Right lobe of liver (tissue), 6 donors: ENCODE measurements at places on chromosomes 1 and 21. TPM values are rescaled to one million over a fixed set of nuclear protein-coding genes. Genes with fewer than 3 reads are reported as not detected.
A peak's percentile ranks its signal among the peaks of the same experiment; 100 is the strongest.

C1orf52 gene
- 6.4 TPM for total RNA-seq

DNA sequence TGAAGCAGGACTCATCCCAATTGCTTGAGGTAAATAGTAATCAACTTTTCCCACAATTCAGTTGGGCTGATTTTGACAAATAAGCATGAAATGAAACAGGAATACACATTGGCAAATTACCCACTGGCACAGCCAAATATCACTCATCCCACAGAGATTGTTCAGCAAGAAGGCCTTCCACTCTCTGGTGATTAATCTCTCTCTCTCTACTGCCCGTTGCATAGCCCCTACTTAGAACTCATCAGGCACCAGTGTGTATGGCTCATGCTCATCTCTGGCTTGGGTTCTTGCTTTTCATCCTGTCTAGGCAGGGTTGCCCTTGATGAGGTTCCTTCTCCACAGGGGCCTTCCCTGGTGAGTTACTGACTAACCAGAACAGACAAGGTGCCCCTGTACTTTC is 1.1 kb downstream of the BSDC1 start:
- no peak for DNase-seq

DNA sequence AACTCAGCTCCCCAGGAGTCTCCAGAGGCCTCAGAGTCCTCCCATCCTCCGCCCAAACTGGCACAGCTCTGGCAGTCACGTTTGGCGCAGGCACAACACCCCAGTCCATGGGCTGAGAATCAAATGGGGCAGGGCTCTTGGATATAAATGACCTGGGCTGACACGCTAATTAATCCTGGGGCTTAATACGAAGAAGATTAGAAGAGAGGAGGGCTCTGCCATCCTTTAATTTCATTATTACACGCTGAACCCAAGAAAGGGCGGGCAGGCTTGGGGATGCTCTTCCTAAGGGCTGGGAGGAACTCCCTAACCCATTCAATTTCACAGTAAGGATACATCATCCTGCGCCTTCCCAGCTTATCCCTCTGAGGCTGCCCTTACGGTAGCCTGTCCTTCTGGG is 2.4 kb downstream of the GRIK3 start:
- DNase-seq, result no peak

- no peak for DNase-seq
Observed at GRCh38 chr1:28751315-28752060, 14.7 kb downstream of the YTHDF2 start.

DNA sequence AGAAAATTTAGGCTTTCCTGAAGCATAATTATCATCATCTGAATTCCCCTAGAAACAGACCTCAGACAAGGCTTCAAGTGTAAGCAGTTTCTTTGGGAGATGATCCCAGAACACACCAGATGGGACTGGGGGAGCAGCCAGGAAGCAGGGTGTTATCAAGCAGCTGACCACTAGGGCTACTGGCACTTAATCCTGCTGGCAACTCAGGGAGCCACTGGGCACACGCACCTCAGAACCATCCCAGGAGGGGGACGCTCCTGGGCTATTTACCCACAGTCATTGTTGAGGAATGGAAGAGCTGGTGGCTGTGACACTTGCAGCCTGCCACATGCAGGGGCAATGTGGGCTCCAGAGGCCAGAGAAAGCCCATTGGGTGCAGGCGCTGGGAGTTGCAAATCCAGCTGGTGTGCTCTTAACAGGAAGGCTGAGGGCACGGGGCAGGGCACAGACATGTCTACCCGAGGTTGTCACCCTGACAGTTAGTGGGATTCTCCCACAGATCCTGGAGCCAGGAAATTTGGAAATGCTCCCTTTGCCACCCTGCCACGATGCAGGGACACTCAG is 15.1 kb upstream of the IL22RA1 start:
- no peak for DNase-seq

LYPD8 gene
- not detected for total RNA-seq

- DNase-seq, result no peak
Observed at GRCh38 chr1:19222979-19223824, 13.1 kb upstream of the UBR4 start.

DNA sequence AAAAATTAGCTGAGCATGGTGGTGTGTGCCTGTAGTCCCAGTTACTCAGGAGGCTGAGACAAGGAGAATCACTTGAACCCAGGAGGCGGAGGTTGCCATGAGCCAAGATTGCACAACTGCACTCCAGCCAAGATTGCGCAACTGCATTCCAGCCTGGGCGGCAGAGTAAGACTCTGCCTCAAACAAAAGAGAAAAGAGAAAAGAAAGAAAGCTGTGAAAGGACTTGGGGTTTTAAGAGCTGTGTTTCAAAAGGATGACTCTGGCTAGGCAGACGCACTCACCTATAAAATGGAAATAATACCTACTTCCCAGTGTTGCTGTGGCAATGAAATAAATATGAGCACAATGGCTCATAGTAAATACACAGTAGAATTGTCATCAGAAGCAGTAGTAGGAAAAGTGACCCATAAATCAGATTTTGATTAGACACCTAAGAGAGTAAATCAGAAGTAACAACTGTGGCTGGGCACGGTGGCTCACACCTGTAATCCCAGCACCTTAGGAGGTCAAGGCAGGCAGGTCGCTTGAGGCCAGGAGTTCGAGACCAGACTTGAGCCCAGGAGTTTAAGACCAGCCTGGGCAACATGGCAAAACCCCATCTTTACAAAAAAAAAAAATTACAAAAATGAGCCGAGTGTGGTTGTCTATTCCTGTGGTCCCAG is 45.9 kb upstream of the PUM1 start:
- DNase-seq, result peak; percentile 83

DNA sequence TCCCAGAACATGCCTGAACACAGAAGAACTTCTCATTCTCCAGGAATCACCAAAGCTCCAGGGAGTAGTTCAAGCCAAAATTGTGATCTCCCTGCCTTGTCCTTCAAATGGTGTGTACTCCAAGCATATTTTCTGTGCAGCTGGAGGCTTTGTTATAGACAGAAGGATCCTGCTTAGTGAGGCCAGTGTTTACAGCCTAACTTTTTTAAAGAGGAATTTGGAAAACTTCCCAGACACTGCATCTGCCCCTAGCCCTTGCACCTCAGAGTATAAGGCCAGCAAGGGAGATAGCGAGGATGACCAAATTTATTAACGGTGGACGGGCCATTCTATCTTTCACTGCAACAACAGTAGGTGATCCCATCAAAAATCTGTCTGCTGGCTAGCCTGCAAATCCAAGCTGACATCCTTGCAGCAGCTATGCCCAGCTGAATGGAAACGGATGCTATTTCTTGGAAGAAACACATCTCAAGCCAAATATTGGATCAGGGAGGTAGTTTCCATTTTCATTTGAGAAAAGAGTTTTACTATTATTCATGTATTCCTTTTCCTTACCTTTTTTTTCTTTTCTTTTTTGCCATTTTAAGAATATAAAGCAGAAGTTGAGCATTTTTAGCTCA is 249.8 kb downstream of the USH2A start:
- no peak for DNase-seq

MMEL1 gene
- 1.2 TPM for total RNA-seq

- no peak for DNase-seq
Observed at GRCh38 chr1:212819726-212820125, 27.7 kb downstream of the SPATA45 start.

DNA sequence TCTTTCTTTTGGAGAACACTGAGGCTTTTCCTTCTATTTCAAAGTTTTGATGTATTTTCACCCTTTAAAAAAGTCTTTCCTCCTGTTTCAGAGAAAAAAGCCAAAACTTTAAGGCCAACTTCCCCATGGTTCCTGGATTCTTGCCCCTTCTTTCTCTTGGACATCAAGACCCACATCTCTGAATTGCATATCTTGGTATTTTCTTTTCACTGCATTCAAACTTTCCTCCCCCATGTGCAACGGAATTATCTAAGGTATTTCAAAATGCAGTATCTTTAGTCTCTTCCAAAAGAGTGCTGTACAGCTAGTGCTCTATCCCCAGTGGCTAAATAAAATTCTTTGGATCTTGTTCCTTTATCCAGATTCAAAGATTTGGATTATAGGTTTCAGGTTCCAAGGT is 81.1 kb upstream of the TSPAN2 start:
- no peak for DNase-seq

DNA sequence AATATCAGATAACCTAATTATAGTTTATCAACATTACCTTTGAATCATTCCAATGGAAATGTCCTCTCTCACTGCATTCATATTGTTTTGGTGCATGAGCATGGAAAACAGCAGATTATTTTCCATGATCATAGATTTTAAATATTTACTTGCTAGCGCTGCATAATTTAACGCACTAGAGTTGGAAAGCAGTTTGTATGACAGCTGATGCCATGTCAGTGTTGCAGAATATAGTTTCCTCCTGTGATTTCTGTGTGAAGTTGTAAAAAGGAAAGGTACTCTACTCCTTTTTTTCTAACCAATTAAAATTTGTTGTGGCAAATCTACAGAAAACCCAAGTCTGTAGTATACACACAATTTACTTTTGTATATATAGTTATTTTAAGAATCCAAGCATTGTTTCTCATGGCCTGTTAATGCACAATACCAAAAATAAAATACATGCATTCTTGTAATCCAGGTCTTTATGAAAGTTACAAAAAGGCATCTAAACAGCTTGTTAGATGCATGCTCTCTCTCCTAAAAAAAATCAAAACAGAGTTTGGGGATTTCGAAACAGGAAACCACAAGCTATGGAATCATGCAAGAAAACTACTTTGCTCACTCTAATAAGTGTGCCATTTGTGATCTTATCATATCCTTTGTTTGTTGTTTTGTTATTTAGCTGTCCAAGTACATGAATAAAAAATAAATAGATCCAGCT is 1.9 kb upstream of the ATG4C start:
- DNase-seq, result no peak

S100A16 gene
- total RNA-seq, result 55.9 TPM

DNA sequence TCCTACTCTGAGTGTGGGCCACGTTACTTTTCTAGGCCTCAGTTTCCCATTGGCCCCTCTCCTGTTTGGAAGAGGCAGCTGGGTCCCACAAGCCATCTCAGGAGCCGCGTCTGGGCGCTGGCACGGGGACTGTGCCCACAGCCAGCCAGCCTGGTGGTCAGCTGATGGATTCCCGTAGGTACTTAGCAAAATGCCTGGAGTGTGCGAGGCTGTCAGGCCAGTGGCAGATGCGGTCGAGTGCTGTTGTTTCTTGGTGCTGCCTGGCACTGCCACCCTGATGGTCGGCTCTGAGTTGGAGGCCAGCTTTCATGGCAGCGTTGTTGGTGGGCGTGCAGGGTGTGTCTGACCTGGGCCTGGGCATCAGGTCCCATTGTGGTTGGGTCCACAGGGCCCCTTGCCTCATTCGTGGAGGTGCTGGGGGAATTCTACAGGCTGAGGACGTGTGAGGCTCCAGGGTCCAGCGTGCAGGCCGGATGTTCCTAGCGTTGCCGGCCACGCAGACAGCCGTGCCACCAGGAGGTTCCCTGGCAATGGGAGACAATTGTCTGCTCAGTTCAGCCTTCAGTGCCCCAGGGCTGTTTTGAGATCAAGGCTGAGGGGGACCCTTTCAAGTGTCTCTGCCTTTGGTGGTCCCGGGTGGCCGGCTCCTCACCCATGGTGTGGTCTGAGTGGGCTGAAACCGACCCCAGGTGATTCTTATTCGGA is 20.9 kb downstream of the SKI start:
- no peak for DNase-seq

- no peak for DNase-seq
Observed at GRCh38 chr1:58833166-58833565, 49.3 kb upstream of the JUN start.

DNA sequence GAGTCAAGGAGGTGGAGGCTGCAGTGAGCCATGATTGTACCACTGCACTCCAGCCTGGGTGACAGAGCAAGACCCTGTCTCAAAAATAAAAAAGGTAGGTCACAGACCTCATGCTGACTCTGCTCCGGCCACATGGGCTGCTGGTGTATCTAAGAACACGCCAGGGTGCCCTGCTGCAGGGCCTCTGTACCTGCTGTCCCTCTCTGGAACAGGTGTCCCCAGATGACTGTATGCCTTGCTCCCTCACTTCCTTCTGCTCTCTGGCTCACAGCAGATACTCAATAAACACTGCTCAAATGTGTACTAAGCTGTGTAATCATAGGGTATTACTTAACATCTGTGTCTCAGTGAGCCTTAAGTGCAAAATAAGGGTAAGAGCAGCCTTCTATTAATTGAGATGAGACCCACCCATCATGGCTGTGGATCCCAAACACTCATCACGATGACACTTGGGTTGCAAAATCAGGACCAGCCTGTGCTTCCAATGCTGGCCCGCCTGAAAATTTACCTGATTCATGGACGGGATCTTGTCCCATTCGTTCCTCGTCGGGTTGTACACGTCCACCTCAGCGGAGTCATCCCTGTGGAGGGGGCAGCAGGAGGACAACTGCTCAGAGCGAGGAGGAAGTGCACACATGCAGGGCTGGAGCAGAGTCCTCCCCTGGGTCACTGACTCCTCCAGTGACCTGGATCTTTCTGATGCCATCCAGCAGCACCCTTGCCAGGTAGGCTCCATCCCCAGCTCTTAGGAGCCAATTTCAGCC is 7.5 kb downstream of the KLHL21 start:
- DNase-seq, result no peak

DNA sequence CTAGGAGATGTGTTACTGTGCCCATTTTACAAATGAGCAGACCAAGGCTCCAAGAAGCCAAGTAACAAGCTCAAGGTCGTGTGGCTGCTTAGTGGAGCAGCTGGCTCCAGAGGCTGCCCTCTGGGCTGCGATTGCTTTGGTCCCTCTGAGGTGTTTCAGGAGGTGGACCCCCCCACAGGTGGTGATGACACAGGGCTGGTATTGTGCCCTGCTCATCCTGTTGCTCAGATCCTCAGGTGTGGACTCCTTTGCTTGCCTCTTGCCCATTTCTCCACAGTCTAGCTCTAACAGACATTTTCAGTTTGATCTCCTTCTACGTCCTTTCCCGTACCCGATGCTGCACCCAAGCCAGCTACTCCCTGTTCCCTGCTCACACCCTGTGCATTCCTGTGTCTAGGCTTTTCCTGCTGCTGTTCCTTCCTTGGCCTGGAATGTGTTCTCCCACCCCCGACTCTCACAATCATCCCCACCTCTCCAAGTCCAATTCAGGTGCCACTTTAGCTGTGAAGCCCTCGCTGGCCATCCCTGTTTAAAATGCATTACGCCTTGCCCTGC is 28.1 kb upstream of the GRHL3 start:
- DNase-seq, result no peak

- no peak for DNase-seq
Observed at GRCh38 chr1:229298887-229299503, 28.1 kb downstream of the RAB4A start.

LGR6 gene
- 2.0 TPM for total RNA-seq

GRCh38 chr21:38263493-38263892 is 6.7 kb downstream of the KCNJ15 start:
- DNase-seq, result no peak

PLPPR4 gene
- not detected for total RNA-seq
